Fibroblast of upper back skin (primary cell): ENCODE measurements at places on chromosomes 4 and X.

- no peak for DNase-seq
These were observed 127.0 kb upstream of the GATB start for GRCh38 chr4:151887816-151888180.

DNA sequence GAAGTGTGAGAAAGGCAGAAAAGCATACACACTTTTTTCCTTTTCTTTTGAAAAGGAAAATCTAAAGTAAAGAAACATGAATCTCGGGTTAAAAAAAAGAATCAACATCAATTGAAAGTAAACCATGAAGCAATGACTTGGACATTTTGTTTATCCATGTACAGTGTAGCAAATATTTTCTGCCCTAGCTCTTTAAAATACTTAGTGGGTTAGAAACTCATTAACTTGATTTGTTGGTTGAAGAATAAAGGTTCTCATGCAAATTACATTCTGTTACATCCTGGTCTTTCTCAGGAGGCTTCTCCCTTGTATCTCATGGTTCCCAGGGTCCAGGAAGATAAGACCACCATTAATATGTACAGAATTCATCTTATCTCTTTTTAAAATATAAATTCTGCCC lies 9.0 kb upstream of the MEPE start:
- DNase-seq: no peak

DNA sequence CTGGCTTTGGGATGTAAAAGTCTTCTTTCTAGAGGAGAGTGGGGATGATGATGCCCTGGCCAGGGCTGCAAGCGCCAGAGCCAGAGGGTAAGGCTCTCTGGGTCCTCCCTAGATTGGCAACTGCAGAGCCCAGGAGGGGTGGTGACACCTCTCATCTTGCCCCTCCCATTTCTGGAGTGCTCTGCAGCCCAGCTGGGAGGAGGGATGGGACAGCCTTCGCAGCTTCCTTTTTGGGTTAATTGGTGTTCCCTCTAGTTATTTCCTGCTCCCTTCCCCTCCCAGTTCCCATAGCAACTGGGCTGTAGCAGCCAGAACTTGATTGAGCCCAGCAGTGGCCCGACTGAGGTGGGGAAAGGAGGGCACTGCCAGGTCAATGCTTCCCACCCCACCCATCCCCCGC lies 19.2 kb downstream of the NALF2 start:
- DNase-seq: no peak

- DNase-seq: peak; percentile 12
These were observed 291 bp upstream of the NBDY start for GRCh38 chrX:56728752-56729151.

DNA sequence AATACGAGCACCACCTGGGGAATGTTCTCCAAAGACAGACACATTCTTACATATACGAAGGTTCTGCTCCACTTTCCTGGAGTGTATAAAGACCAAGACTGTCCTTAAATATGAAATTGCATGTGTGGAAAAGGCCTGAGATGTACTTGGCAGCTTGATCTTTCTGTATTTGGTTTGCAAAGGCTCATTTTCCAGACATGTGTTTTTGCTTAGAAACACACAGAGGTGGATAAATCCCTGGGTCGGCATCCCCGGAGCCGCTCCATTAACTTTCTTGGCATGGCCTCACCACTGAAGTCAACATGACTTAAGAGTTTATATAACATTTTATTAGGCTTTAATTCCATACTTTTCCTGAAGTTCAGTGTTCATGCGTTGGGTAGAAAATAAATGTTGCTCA lies 239.4 kb downstream of the LDB2 start:
- peak; percentile 80 for DNase-seq
